ENCODE measurements at places on chromosomes 7 and 10. TPM values are rescaled to one million over a fixed set of nuclear protein-coding genes. Genes with fewer than 3 reads are reported as not detected.

The C10orf53 gene
- total RNA-seq = not detected

The FXYD4 gene
- not detected for total RNA-seq

The TMEM139 gene
- 0.57 TPM for total RNA-seq

DNA sequence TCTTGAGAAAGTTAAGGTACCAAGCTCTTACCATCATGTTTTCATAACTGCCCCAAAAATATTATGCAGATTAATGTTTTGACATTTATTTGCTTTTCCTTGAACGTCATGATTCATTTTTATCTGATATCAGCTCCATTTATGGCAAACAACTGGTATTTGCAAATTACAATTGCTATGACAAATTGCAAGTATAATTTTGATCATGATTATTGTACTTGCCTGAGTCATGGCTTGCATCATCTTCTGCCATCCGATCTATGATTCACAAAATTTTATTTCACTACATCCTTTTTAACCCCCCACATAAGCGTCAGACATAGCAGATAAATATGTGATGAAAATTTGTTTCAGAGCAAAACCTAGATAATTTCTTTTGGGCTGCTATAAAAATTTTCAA, 155.0 kb downstream of the STK31 start:
- H3K4me1 ChIP-seq = no peaks in the 10 kb centered on the region
- no peak for DNase-seq
- no peaks in the 10 kb centered on the region for H3K36me3 ChIP-seq
- H3K4me3 ChIP-seq = no peak overlapping the region
- peaks cover 26% of the 10 kb centered on the region for H3K27me3 ChIP-seq

- H3K4me1 ChIP-seq = no peaks in the 10 kb centered on the region
- H3K27ac ChIP-seq = no peak overlapping the region
- H3K27me3 ChIP-seq = no peaks in the 10 kb centered on the region
- no peak for DNase-seq
- no peak overlapping the region for H3K4me3 ChIP-seq
These were observed 164.0 kb downstream of the MALRD1 start for GRCh38 chr10:19212590-19212989.

GRCh38 chr10:37220866-37221265, 95.5 kb downstream of the ANKRD30A start:
- H3K27ac ChIP-seq = no peak overlapping the region
- no peak for DNase-seq
- H3K27me3 ChIP-seq = no peaks in the 10 kb centered on the region
- H3K36me3 ChIP-seq = no peaks in the 10 kb centered on the region
- no peaks in the 10 kb centered on the region for H3K4me1 ChIP-seq

DNA sequence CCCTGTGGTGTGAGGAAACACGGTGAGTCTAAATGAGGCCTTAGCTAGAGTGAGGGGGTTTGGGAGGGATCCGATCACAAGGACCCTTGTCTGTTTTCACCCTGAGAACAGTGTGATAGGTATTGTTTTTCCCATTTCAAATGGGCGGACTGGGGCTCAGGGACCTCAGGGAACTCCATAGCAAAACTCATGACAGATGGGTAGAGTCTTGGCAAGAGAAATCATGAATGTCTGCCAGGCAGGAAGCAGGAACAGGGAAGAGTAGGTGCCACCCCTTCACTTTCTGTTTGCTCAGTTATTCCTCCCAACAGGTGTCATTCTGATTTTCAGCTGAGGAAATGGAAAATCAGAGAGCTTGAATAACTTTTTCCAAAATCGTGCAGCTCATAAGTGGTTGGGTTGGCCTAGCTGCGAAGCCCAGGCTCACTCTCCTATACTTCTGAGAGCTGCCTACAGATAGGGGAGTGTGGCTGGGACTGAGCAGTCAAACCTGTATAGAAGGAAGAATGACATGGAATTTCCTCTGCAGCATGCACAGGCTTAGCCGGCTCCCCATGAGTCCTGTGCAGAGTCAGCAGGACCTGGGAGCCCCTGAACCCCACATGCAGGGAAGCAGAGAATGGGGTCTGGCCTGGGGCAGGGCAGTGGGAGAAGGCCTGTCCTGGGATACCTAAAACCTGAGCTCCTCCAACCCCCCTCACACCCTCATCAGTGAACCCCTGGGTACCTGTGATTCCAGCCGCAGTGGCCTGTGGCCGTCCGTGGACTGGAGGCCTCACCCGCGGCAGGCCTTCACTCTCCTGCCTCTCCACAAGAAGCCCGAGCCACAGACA, 17.6 kb upstream of the C10orf105 start:
- H3K36me3 ChIP-seq = peaks cover 12% of the 10 kb centered on the region
- no peak for DNase-seq
- peak overlapping the region; percentile 89 for H3K27ac ChIP-seq
- H3K27me3 ChIP-seq = no peaks in the 10 kb centered on the region
- H3K4me3 ChIP-seq = no peak overlapping the region

- peaks cover 3% of the 10 kb centered on the region for H3K4me1 ChIP-seq
- H3K36me3 ChIP-seq = no peaks in the 10 kb centered on the region
- no peak overlapping the region for H3K27ac ChIP-seq
- no peak for DNase-seq
These were observed 50.9 kb upstream of the UNC5B start for GRCh38 chr10:71161425-71161824.

DNA sequence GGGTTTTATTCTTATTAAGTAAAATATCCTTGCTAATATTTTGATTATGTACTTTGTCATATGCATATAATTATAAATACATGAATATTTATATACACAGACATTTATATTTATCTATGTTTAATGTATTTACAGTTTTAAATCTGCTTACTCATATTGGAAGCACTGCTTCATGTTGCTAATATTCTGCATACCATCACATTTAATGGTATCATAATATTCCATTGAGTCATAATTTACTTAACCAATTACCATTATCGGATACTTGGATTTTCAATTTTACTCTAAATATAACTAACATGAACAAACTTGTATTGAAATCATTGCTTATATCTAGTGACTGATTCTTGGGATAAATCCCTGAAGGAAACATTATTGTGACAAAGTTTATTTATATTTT, 155.2 kb downstream of the MBL2 start:
- H3K4me1 ChIP-seq = no peaks in the 10 kb centered on the region
- H3K36me3 ChIP-seq = no peaks in the 10 kb centered on the region
- no peaks in the 10 kb centered on the region for H3K27me3 ChIP-seq
- no peak overlapping the region for H3K27ac ChIP-seq
